Cortex of kidney (tissue), 1 donor: ENCODE measurements at places on chromosomes 4 and X.

DNA sequence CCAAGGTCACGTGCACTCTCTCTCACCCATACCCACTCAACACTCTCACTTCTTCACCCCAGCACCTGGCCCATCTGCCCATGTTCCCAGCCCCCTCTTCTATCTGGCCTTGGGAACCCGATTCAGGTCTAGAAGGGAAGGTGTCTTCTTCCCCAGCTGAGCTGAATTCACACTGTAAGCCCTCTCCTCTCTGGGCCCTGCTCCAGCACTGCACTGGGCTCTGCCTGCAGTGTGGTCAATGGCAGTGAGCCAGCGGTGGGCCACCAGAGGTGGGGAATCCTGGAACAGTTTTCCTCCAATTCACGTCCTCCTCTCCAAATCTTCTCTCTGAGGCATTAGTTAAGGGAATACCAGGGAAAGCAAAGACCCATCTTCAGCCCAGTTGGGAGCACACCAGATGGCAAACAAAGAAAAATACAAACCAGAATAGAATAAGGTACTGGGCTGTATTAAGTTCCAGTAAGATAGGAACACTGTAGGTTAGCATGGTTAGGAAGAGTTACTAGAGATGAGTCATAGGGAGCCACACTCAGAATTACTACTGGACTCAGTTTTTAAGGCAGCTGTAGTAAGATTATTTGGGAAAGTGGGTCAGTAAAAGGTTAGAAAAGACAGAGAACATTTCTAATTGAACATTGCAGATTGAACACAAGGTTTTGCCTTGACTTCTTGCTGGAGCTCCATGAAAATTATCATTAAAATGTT, 5.0 kb downstream of the AWAT2 start:
- DNase-seq: no peak

- DNase-seq: no peak
These were observed 46.5 kb upstream of the RELL1 start for GRCh38 chr4:37732526-37733186.

GRCh38 chr4:53497487-53498244, 93.6 kb downstream of the LNX1 start:
- no peak for DNase-seq

DNA sequence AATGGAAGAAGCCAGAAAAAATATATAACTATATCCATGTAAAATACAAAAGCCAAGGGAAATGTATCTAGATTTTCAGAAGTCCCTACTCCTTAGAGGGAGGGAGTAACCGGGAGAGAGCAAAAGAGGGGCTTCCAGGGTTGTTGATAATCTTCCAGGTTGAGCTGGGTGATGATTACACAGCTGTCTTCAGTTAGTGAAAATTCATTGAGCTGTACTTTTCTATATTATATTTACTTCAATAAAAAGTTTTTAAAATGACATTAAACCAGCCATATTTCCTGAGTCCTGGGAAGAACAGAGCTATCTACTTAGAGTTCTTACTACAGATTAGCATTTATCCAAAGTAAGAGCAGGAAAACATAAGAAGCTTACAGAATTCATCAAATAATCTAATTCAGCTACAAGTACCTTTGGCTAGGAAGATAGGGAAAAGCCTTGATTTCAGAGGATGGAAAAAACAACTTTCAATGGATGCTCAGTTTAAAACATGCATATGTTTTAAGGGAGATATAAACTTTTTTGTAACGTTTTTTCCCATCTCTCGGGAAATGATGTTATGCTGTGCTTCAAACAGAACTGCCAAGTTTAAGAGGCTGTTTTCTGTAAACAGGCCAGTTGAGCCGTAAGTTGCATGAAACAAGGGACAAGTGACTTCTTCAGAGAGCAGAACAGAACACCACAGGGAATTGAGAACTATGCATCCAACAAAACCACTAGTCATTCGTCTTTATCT, 204.6 kb downstream of the SCFD2 start:
- DNase-seq: no peak

- no peak for DNase-seq
These were observed 178.4 kb upstream of the GPRIN3 start for GRCh38 chr4:89486042-89486441.

- no peak for DNase-seq
These were observed 69.7 kb upstream of the EGFL6 start for GRCh38 chrX:13499736-13500135.

DNA sequence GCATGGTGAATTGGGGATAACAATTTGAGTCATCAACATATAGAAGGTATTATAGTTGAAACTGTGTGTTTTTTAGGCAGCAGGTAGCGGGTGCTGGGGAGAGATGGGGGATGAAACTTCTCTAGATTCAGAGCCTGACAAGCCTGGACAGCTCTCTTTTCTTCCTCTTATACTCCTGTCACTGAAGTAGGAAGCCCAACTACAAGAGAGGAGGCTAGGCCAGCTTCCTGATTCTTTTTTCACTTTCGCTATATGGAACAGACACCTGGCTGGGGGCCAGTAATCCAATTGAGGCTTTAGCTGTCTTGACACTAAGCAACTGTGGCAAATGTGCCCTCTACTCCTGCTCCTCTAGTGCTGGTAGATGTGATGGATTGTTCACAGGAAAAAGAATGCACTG, 69.2 kb downstream of the PHKA1 start:
- no peak for DNase-seq

- DNase-seq: no peak
These were observed 15.8 kb downstream of the BCAP31 start for GRCh38 chrX:153708415-153708814.

GRCh38 chr4:173564461-173564860, 34.4 kb upstream of the HAND2 start:
- DNase-seq: no peak

GRCh38 chr4:108068442-108068841, 78.8 kb downstream of the HADH start:
- no peak for DNase-seq

- no peak for DNase-seq
These were observed 645.9 kb upstream of the INTU start for GRCh38 chr4:126986828-126987227.

- DNase-seq: no peak
These were observed 4.9 kb downstream of the ZNF275 start for GRCh38 chrX:153338836-153339235.

DNA sequence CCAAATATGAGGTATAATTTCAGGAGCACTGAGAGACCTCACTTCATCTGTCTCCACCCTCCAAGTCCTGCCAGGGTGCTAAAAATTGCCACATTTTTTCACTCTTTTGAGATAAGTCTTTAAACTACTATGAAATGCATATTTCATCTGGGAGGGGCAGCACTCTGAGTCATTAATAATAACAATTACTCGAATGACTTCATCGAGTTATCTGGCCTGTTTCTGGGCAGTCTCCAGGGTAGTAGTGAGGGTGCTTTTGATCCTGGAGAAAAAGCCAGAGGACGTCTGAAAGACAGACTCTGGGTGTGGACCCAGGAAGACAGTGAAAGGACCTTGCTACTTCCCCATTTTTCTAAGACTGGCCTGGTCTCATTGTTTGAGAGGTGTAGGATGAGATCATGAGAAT, 42.3 kb upstream of the SRD5A3 start:
- DNase-seq: no peak

GRCh38 chr4:158808399-158808798, 39.6 kb downstream of the FNIP2 start:
- DNase-seq: no peak

GRCh38 chr4:184833046-184833838, 7.5 kb upstream of the ACSL1 start:
- DNase-seq: no peak

DNA sequence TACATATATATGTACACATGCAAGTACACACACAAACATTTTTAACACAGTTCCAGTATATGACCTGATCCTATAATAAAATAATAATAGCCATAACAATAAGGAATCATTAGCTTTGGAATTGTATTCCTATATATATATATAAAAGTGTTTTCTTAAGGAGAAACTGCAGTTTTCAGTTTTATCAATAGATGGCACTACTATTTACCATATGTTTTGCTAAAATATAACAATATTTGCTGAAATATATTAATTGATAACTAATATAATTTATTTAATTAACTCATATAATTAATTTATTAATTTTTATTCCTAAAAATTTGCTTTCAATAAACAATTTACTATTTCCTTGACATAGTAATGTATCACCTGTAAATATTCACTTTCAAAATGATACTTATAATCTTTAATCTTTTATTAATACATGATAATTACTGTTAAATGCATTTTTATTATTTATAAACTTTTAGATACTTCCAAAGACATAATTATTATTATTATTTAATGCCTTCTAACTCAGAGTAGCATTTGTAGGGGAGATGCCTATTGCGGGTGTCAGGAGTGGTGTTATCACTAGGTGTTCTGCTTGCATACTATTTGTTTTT, 599.5 kb downstream of the FSTL5 start:
- no peak for DNase-seq

DNA sequence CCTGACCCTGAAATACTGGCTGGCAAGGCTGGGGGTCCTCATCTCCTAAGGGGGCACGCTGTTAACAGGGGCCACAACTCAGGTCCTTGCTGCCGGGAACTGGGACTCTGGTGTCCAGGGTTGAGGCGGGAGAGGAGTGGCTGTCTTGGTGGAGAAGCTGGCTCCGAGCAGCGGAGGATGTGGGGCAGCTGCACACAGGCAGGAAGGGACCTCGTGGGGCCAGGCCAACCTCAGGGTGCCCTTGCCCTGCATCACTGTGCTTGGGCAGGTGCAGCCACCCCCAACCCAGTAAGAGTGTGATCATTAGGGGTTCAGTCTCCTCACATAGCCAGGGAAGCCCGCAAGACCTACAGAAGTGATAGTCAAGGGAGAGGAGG, 12.6 kb upstream of the PDE6B start:
- DNase-seq: no peak

DNA sequence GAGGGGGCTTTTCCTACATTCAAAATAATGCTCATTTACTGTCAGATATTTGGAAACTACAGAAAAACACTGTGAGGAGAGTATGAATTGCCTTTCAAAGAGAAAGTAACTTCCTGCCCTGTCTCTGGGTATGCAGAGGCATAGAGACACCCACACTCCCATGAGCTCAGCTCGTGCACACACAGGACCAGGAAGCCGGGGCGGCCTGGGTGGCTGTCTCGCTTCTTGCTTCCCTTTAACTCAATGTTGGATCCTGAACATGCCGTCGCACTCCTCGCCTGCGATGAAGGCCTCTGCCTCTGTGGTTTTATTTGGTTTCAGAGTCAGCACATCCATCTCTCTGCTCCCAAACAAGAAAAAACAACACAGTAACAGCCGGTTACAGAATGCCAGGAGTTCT, 40.1 kb upstream of the GPR78 start:
- no peak for DNase-seq

GRCh38 chr4:52096048-52096447, 44.9 kb downstream of the SPATA18 start:
- DNase-seq: no peak

GRCh38 chrX:154437971-154438893, 1.3 kb downstream of the GDI1 start:
- DNase-seq: no peak

DNA sequence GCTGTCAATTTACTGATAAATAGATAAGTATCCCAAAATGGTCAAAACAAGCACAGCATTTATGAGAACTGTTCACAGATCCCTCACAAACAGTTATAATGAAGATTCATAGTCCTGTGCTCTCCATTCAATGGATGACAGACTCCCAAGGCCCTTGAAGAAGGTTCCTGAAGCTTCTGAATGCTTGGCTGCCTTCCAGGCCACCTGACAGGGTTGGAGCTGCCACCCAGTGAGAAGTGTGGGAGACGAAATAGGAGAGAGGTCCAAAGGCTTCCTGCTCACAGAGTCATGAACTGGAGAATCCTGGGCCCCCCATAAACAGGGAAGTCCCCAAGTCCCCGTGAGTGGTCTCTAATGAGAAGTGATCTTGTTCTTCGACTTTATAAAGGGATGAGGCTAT, 26.0 kb upstream of the ANXA3 start:
- no peak for DNase-seq

GRCh38 chrX:25043192-25043591, 27.4 kb upstream of the ARX start:
- DNase-seq: no peak

DNA sequence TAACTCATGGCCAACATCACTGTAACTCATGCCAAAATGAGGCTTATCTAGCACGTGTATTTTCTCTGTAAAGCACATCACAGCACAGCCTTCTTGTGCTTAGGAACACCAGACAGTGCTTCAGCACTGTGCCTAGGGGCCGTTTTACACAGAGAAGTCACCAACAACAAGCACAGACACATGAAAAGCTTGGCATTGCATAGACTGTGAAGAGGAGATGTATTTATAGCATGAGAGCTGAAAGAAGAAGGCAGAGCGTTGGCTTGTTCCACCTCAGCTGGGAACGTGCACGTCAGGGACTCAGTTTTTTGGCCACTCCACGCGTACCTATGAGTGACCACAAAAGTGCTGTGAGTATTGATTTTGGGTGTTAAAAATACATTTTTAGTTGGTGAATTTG, 116.3 kb upstream of the SFRP2 start:
- no peak for DNase-seq

- no peak for DNase-seq
These were observed 1.2 kb downstream of the METAP1 start for GRCh38 chr4:98996765-98997068.

DNA sequence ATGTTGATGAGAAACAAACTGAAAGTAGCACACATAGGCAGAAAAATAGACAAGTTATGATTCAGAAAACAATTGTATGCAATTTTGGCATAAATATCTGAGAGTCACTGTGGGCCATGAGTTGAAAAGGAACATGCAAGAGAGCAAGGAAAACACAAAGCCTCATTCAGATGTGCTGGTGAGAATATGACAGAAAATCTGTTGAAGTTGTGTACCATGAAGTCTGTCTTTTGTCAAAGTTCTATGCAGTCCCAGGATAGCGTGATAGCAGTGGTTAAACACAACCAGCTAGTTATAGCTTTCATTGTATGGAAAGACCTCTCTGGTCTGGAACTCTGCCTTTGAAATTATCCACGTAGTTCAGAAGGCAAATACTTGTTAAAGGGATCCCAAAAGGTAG, 53.0 kb downstream of the TMEM154 start:
- no peak for DNase-seq

DNA sequence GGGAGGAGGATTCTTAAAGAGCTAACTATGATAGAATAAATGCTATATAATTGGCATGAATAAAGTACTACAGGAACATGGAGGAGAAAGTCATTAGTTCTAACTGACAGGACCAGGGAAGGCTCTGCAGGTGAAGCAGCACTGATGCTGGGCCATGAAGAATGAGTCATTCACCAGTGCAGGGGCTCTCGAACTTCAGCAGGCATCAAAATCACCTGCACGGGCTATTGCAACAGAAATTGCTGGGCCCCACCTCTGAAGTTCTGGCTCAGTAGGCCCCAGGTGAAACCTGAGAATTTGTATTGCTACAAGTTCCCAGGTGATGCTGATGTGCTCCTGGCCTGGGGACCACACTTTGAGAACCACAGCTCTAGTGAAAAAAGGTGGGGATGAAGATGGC, 33.7 kb downstream of the TMEM150C start:
- no peak for DNase-seq

- DNase-seq: no peak
These were observed 164.2 kb downstream of the STIM2 start for GRCh38 chr4:27024805-27025204.

GRCh38 chrX:64792598-64793337, 183.5 kb downstream of the ZC4H2 start:
- no peak for DNase-seq

GRCh38 chrX:111090458-111090857, 5.5 kb upstream of the PAK3 start:
- DNase-seq: no peak
